ENCODE measurements at places on chromosomes 4 and X.

DNA sequence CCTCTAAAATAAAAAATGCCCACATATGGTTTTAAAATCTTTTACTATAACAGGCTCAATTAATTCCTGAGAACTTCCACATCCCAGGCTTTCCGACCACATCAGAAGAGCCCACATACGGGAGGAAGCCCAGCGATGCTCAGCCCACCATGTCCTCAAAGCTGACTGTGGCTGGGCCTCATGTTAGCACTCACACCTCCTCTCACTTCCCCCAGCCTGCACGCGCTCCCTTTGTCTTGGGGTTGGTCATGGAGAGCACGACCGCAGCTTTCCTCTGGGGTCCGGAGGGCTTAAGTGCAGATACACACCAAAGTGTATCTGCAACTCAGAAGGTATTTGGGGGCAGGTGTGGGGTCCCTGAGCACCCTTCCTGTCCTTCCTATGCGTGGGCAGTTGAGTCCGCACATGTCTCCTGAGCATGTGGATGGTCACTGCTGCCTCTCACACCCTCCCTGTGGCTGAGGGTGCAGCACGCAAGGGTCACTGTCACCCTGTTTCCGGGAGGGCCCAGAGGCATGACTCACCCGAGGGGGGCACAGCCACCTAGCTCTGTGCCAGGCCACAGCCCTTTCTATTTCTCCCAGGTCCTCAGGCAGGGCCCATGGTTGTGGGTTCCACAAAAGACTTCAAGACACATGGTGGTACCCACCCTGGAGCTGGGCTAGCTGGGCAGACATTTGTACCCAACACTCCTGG is 21.2 kb downstream of the WDR1 start:
- no peak for DNase-seq

- DNase-seq: no peak
These were observed 20.5 kb downstream of the GAB3 start for GRCh38 chrX:154730253-154730891.

- DNase-seq: peak; percentile 94
These were observed 226.9 kb downstream of the FBXW7 start for GRCh38 chr4:152308951-152309350.

DNA sequence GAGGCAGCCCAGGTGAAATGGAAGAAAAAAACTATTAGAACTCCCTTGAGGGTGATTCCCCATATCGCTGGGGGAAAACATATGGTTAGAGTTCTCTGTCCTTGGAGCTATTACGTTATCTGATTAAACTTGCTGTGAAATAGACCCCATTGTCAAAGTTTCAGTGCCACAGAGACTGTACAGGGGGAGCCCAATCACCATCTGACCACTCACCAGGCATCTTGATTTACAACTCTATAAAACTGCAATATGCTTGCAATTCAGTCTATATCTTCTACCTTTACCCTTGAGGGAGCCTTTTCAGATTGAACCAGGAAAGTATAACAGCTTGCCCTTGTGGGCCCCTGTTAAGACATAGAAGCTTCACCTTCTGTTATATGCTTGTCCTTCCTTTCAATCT is 18.2 kb downstream of the TMEM255A start:
- DNase-seq: no peak

GRCh38 chr4:113355550-113356371 is 306.3 kb downstream of the ANK2 start:
- DNase-seq: no peak

DNA sequence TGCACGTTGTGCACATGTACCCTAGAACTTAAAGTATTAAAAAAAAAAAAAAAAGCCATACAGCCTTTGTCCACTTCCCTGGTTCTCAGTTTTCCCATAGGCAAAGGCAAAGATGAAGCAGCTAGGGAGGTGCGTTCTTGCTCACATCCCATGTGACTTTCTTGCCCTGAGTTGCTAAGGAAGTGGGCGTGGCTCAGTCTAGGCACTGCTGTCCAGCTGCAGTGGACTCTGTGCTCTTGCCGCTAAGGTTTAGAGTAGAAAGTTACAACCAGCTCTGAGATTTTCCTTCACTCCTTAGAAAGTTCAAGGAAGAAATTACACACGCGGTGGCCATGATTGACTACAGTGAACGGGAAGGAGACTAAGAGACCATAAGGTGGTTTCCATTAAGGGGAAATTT is 144.7 kb downstream of the NAA11 start:
- DNase-seq: no peak
